Stimulated activated effector memory CD8-positive, alpha-beta T cell treated with anti-CD3 and anti-CD28 coated beads, Interleukin-12 subunit alpha, Interleukin-12 subunit beta, amount 100 ng/mL, for 72 hours (primary cell): ENCODE measurements at places on chromosomes 2 and 18.

- DNase-seq, result no peak
These were observed 7.6 kb downstream of the ADRA2B start for GRCh38 chr2:96108541-96109360.

- DNase-seq, result no peak
These were observed 4.9 kb upstream of the HS6ST1 start for GRCh38 chr2:128323555-128323931.

GRCh38 chr2:101732199-101732598, 34.7 kb downstream of the MAP4K4 start:
- DNase-seq, result no peak

- DNase-seq, result no peak
These were observed 415.9 kb downstream of the GRB14 start for GRCh38 chr2:164205347-164205746.
